EL (cell line): ENCODE measurements at places on chromosomes 7 and 10.

DNA sequence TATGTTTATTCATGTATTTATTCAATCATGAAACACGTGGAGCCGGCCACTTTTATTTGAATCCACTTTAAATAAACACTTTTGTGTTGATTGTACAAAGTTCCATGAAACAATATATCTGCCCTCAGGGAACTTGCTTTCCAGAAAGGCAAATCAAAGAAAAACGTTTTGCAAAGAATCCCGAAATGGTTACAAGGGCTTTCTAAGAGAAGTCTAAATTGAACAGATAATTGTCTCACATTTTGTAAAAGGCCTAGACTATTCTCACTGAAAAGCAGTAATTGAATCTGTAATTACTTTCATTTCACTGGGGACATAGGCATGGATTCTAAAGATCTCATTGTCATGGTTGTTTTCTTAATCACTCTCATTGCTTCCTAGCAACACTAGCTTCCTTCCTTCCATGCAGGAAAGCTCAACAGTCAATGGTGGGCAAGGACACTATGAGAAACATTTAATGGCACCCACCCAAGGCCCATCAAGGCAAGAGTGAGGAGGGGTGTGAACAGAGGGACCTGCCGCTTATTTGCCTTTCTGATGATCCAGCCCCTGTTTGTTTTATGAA lies 622.4 kb upstream of the C7orf33 start:
- DNase-seq = no peak

- DNase-seq = peak; percentile 53
Observed at GRCh38 chr10:100730725-100731406, 14.5 kb upstream of the PAX2 start.

GRCh38 chr10:15188603-15189002 lies 20.1 kb upstream of the NMT2 start:
- DNase-seq = no peak

DNA sequence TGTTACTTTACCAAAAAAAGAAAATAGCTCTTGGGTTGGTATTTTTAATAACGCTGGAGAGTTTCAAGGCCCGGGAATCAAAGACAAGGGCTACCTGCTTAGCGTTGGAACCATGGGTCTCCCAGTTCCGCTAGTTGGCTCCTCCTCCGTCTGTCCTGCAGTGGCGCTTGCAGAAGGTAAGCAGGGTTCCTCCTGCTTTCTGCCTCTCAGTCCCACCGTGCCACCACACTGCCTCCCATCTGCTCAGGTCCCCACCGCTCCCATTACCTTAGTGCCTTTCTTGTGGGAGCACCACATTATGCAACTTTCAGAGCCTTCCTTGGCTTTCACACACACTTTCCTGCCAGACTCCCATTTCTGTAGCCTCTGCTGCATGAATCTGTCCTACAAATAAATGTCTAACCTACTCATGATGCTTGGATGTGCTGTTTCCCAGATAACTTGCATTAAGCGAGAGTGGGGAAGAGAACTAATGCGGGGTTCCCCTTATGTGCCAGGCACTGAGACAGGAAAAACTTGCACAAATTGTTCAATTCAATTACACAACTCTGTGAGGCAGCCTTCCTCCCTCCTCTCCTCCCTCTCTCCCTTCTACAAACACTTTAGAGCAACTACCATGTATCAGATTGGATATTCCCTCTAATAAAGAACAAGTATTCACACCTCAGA lies 124.5 kb downstream of the AOAH start:
- DNase-seq = no peak

DNA sequence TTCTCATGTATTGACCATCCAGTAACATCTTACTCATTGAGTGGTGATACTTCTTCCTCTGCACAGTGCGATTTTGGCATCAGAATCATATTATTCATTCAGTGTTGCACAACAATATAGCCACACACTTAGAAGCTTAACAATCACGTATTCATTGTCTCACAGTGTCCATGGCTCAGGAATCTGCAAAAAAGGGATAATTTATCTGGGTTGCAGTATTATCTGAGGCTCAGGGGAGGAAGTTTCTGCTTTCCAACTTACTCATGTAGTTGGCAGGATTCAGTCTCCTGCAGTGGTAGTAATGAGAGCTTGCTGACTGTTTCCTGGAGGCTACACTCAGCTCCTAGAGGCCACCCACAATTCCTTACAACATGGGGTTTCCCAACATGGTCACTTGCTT lies 803.6 kb downstream of the SORCS1 start:
- DNase-seq = peak; percentile 86

- no peak for DNase-seq
Observed at GRCh38 chr7:17020250-17020649, 138.5 kb upstream of the AGR3 start.
